ENCODE measurements at places on chromosomes 7 and 10.

DNA sequence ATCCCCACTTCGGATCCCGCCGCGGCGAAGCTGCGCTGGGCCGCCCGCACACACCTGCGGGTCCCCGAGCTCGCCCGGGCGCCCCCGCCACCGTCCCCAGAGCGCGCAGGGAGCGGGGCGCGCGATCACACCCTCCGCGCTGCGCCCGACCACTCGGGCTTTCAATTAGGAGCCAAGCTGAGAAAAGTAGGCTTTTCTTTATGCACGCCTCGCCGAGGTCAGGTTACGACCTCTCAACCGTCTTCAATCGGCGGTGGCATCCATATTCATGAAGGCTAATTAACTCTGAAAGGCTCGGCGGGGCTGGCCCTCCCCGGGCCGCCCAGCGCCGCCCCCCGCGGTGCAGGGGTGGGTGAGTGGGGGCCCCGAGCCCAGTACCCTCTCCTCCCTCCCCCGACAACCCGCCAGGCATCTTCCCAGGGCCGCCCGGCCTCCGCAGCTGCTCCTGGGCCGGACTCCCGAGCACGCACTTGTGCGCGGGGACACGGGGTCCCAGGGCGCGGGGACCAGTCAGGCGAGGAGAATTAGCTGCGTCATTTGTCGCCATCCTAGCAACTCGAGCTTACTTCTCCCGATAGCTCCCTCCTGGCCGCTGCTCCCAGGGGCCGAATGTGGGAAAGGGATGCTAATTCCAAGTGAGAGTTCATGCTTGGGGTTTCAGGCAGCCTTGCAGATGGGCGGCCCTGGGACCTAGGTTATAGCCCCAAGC, 155.5 kb upstream of the LYZL2 start:
- peak; percentile 91 for DNase-seq

DNA sequence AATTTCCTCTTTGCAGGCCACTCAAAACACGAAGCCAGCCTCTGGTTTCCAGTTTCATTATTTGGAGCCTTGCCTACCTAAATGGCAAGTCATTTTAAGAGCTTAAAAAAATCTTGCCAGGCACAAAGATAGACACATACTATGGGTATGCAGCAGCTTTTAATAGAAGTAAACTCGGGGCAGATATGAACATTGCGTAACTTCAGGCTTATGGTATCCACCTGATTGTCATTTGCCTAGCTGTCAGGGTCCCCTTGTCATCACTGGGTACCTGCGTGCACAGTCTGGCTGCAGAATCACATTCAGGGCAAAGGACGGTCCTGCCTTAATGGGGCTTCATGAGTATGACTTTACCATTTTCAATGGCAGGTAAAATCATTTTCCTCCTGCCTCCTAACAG, 466.1 kb upstream of the NRP1 start:
- no peak for DNase-seq

GRCh38 chr10:34029455-34029854, 695.0 kb upstream of the NRP1 start:
- no peak for DNase-seq

- DNase-seq: no peak
Measured at GRCh38 chr7:83452256-83452655, 196.7 kb downstream of the SEMA3E start.

GRCh38 chr7:109637428-109637990, 1067.8 kb downstream of the DNAJB9 start:
- no peak for DNase-seq

GRCh38 chr7:28055161-28055544, 125.4 kb downstream of the JAZF1 start:
- DNase-seq: no peak

GRCh38 chr7:49631960-49632359, 141.5 kb upstream of the VWC2 start:
- DNase-seq: no peak

- no peak for DNase-seq
Measured at GRCh38 chr7:74222851-74223710, 13.3 kb downstream of the LAT2 start.

GRCh38 chr10:87605628-87606251, 53.9 kb upstream of the PAPSS2 start:
- no peak for DNase-seq

DNA sequence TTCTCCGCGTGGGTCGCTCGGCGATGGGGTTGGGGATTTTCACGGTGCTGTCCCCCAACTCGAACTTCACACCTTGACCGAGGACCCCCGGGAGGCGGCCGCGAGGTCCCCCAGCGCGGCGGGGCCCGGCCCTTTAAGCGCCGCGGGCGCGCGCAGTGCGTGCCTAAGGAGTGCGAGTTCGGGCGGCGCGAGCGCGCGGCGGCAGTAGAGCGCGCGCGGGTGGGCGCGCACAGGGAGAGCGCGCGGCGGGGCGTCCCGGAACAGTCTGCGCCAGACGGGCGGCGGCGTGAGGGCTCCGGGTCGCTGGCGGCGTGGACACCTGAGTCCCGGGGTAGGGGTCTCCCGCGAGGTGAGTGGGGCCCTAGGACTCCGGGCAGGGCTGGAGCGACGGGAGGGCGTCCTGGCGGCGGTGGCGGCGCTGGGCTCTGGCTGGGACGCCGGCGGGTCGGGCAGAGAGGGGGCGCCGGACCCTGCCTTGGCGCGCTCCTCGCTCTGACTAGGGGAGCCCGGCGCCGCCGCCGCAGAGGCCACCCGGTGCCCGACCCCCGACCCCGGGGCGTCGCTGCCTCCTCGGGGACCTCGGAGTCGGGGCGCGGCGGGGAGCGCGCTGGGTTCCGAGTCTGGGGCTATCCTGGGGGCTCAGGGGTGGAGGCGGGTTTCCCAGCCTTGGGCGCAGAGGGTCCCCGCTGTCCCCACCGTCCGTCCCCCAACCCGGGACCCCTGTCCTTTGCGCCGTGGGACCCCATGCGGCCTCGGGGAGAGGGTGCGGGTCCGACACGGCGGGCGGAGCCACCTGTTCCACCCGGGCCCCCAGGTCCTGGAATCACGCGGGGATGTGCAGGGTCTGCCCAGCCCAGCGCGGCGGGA, at the start of gene PROSER2:
TSS of gene PROSER2 (plus strand) at position 235 of the 867 bp plus-strand sequence. CDS start 28,722 bp downstream, outside the sequence.
- peak; percentile 82 for DNase-seq

DNA sequence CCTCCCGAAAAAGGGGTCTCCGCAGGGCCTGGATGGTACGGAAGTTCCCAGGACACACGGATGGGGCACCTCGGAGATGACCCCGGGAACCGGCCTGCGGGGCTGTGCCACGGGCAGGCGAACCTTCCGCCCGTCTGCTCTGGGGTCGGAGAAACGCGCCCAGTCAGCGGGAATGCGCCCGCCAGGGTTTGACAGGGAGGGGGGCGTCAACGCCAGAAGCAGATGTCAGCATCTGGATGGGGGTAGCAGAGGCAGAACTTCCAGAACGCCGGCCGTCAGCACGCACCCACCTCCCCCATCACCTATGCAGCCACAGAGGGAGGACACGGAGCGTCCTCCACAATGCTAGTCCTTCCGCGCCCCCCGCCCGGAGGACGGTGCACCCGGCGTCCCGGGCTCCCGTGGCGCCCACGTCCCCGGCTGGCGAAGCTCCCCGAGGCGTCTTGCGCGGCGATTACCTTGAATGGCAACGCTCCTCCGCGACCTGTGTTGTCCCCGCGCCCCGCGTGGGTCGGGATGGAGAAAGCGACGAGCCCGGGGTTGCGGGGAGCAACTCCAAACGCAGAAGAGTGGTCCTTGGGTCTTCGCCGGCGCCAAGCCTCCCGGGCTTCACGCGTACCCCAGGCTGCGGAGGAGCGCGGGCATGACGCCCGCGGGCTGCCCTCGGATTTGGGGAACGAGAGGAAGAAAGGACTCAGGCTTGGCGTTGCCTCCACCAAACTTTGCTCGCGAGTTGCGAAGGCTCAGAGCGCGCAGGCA, 561 bp downstream of the FGFR2 start:
- DNase-seq: peak; percentile 83

GRCh38 chr7:106071999-106072714, 40.0 kb downstream of the SYPL1 start:
- DNase-seq: peak; percentile 71

DNA sequence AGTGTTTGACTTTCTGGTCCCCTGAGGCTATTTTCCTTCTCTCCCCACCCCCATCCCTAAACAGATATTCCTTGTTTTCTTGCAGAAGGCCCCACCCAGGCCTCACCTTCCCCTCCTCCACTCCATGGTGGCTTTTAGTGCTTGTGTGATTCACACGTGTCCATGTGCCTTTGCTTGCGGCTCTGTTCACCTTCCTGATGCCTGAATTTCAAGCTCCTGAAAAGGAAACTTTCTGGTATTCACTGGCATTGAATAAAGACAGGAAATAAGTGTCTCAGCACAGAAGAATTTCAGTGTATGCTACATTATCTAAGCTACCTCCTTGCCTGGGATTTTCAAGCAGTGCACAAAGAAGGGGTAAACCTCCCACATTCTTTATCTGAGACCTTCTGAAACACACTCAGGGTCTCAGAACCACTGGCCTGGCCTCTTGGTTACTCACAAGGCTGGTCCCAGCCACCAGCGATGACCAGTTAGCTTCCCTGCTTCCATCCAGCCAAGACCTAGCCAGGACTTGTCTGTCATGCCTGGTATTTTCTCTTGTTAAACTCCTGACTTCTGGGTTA, 17.2 kb upstream of the UBE2H start:
- DNase-seq: no peak

DNA sequence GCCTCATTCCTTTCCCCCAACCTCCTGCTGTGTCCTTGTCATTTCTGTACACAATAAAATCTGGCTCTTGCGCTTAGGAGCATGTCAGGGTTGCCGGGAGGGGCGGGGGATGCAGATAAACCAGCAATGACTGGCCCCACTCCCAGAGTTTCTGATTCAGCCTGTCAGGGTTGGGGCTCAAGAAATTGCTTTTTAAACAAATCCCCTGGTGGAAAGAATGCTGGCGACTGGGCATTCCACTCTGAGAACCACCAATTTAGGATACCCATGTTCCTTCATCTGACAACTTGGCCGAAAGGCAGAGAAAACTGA, 376.4 kb downstream of the TCERG1L start:
- DNase-seq: no peak

- DNase-seq: no peak
Measured at GRCh38 chr7:93856323-93856722, 34.2 kb downstream of the TFPI2 start.

All from SK-N-SH (cell line).